CD4-positive, alpha-beta T cell treated with Interleukin-15 for 4 hours (primary cell): ENCODE measurements at places on chromosomes 2 and 18.
A peak's percentile ranks its signal among the peaks of the same experiment; 100 is the strongest.

DNA sequence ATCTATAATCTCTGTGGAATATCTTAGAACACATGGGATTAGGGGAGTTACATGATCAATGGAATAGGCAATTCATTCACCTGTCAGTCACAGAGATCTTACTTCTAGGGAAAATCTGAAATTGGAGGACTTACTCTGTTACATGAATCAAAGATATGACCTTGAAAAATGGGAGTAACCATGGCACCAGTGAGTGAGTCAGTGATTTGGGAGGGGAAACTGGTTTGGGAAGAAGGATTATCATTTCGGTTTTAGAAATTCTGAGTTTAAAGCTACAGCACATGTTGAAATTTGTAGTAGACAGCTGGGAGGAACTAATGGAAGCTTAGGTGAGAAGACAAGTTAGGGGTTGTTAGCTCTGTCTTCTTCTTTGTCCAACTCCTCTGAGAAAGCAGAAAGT, 153.7 kb downstream of the CAMKMT start:
- DNase-seq: no peak

- no peak for DNase-seq
Observed at GRCh38 chr2:61771904-61772845, 81.7 kb downstream of the FAM161A start.

- DNase-seq: no peak
Observed at GRCh38 chr2:196173505-196173904, 2.1 kb upstream of the STK17B start.

DNA sequence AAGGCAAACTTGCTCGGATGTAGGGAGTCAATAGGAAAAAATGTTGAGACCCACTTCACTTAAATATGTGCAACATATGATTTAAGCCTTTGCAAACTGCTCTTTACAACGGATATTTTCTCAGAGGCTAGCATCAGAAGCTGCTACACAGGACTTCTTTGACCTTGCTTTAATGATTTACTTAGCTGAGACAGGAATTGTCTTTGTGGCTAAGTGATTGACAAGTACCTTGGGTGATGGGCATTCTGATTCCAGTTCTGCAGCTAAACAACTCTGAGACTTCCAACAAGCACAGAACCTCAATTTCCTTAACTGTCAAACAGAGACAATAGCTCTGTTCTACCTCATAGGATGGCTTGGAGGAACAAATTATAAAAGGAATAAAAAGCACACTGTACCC, 150.2 kb downstream of the NCKAP5 start:
- no peak for DNase-seq

GRCh38 chr2:173213181-173213580, 137.5 kb downstream of the MAP3K20 start:
- DNase-seq: no peak

DNA sequence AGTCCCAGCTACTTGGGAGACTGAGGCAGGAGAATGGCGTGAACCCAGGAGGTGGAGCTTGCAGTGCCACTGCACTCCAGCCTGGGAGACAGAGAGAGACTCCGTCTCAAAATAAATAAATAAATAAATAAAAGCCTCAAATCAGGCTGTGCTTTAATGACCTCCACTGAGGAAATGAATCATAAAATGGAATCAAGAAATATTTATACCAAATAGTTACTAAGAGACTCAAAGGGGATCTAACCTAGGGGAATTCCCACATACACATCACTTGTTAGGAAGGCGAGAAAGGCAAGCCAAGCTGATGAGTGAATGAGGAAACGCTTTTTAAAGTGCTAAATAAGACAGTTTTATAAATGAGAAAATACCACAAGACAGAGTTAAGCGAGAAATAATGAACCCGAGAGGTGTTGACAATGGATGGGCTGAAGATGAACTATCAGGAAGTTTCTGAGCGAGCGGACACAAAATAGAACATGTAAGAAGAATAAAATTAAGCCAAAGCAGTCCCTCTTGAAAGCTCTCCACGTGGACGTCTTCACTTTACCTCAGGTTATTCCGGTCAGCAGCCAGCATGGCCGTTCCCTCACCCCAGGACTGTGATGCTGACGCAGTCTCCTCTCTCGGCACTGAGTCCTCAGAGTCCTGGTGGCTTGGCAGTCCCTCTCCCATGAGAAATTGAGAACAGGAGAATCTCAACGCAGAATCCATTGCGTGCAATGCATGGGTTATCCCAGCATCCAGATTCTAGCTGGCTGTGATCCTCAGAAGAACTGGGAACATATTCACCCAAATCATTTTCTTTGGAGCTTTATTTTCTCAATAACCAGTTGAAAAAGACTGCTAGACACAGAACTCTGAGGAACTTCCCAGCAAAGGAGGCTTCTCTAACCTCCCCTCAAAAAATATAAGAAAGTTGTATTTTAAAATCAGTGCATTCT, 22.3 kb downstream of the PXDN start:
- no peak for DNase-seq

DNA sequence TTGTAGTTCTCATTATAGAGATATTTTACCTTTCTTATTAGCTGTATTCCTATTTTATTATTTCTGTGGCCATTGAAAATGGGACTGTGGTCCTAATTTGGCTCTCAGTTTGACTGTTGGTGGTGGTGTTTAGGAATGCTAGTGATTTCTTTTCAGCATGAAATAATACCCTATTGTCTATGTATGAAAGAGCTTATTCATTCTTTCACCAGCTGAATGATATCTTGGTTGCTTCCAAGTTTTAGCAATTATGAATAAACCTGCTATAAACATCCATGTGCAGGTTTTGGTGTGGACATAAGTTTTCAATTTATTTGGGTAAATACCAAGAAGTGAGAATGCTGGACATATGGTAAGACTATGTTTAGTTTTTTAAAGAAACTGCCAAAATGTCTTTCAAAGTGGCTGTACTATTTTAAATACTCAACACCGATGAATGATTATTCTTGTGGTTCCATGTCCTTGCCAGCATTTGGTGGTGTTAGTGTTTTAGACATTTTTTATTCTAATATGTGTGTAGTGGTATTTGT, 501.6 kb upstream of the GYPC start:
- no peak for DNase-seq

DNA sequence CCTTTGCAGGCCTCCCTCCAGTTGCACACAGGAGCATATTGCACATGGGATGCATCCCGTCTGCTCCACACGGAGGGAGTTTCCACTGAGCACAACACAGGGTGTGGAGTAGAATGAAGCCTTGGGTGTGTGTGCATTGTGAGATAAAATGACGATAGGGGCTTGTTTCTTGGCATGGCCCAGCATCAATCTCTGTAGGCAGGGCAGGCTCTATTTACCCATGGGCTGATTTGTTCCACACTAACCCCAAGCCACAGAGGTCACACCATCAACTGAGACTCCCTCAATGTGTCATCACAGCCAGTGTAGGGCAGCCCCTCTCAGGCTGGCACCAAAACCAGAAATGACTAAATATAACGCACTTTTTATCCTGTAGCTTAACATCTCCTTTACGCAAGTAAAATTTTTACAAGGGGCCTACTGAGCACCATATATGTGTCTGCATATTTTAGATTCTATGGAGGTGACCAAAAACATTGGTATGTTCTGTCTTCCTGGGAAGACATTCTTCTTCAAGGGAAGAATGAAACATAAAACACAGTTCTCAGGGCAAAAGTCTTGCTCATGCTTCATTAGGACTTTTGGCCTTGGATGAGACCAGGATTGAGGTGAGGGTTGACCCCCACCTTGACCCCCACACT, 2.7 kb upstream of the GKN1 start:
- DNase-seq: no peak

DNA sequence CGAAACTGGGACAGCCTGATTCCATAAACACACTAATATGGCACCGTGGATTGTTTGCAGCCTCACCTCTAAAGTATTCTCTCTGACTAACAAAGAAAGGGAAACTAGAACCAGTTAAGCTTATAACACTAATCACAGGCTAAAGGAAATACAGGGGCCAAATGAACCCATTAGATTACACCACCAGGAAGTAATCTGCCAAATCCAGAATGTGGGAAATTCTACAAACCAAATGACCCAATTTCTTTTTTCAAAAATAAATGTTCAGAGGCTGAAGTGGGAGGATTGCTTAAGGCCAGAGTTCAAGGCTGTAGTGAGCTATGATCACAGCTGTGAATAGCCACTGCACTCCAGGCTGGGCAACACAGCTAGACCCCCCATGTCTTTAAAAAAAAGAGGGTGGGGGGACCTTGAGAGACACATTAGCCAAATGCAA, 1.5 kb upstream of the MPPE1 start:
- DNase-seq: no peak

GRCh38 chr2:207334301-207334623, 168.5 kb upstream of the KLF7 start:
- peak; percentile 23 for DNase-seq

GRCh38 chr2:209922116-209922515, 80.3 kb upstream of the RPE start:
- no peak for DNase-seq

DNA sequence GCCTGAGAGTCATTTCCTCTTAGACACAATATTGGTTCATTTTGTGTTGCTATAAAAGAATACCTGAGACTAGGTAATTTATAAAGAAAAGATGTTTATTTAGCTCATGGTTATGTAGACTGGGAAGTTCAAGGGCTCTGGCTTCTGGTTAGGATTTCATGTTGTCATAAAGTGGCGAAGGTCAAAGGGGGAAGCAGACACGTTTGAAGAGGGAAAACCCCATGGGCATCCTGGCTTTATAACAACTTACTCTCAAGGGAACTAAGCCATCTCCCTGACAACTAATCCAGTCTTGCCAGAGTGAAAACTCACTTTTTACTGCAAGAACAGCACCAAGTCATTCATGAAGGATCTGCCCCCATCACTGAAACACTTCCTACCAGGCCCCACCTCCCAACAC, 89.7 kb upstream of the RNF152 start:
- no peak for DNase-seq

DNA sequence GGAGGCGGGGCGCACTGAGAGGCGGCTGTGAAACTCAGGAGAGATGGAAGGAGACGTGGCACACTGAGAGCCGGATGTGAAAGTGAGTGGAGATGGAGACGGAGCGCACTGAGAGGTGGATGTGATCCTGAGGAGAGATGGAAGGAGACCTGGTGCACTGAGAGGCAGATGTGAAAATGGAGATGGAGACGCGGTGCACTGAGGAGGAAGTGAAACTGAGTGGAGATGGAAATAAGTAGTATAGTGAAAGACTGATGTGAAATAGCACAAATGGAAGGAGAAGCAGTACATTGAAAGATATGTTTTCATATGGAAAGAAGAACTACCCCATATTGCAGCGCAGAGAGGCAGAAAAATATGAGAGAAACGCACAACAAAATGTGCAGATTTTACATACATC, 281.6 kb upstream of the RGPD4 start:
- DNase-seq: no peak

- DNase-seq: peak; percentile 35
Observed at GRCh38 chr18:44724105-44724778, 43.6 kb downstream of the SETBP1 start.

DNA sequence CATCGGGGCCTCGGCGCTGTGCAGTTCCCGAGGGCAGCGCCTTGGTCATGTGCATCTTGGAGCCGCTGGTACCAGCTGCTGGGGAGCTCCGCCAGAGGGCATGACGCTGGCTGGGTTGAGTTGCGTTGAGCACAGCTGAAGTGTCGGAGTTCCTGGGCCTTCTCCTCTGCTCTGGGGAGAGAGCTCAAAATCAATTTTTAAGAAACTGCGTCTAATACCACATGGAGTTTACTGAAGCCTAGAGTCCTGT, 48.7 kb downstream of the GREB1 start:
- DNase-seq: no peak

- no peak for DNase-seq
Observed at GRCh38 chr18:51383116-51383515, 185.6 kb upstream of the MEX3C start.

DNA sequence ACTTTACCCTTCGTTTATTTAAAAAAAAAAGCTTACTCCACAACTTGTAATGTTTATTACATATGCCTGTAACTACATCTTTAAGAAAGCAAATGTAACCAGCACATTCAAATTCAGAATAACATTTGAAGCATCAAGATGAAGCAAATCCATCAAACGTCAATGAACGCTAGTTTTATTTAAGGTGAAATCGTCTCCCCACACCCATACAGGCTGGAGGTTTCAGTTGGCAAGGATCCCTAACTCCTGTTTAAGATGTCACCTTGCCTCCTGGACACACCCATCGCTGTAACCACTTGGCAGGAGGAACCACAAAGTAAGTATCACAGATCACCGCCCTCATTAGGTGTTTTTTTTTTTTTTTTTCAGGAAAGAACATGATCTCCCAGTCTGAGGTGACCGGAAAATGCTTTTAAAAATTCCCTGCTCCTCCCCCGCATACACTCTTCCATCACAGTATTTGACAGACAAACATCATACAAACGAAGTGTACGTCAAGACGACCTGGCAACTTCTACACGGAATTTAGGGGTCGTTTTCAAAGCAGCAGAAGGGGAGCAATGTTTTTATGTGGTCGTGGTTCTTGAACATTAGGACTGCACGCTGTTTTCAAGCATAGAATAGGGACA, 19.7 kb upstream of the STPG4 start:
- DNase-seq: peak; percentile 43

- no peak for DNase-seq
Observed at GRCh38 chr2:54295911-54296310, 39.9 kb upstream of the TSPYL6 start.

DNA sequence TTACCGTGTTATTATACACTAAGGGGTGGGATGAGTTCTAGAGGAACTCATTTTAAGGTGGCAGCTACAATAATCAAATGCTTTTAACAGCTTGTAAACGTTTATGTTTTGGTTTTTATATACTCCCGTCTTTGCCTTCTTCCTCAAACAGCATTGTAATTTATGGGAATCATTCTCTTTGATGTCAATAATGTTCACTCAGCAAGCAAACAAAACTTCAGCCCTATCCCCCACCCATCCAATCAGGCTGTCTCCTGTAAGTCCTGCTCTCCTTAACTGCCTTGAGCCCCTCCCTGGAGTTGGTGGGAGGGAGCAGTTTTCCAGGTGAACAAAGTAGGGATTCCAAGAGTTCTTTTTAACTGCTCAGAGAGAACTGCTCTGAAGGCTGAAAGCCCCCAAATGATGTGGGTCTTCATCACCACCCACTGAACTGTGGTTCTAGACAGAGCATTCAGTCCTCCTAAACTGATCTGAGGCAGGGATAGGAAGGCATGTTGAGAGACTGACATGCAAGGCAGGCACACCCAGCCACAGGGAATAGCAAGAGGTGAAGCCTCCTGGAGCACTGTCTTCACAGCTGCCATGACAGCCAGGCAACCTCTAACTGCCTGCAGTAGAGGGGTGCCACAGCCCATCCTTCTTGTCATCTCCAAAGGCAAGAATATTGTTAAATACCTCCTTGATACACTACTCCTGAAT, 17.5 kb downstream of the MYO5B start:
- no peak for DNase-seq

GRCh38 chr2:142144547-142144946, 13.7 kb upstream of the LRP1B start:
- DNase-seq: no peak

- DNase-seq: no peak
Observed at GRCh38 chr2:39377226-39377939, 59.7 kb downstream of the MAP4K3 start.
